ENCODE measurements at places on chromosomes 4 and X.

- no peak for DNase-seq
Measured at GRCh38 chr4:110484767-110485166, 8.8 kb downstream of the ENPEP start.

GRCh38 chr4:111689214-111689613, 456.0 kb upstream of the FAM241A start:
- no peak for DNase-seq

DNA sequence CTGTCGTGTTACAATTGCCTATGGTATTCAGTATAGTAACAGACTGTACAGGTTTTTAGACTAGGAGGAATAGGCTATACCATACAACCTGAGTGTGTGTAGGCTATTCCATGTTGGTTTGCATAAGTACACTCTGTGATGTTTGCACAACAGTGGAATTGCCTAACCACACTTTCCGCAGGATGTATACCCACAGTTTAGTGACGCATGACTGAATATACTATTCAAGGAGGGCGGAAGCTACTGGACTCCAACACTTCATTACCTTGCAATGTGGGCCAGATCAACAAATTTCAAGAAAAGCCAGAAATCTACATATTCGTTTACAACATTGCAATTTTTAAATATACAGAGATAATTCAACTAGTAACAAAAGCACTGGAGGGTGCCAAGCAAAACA, 317.2 kb downstream of the PDGFC start:
- DNase-seq, result no peak

- DNase-seq, result no peak
Measured at GRCh38 chr4:176425035-176425434, 105.3 kb downstream of the SPCS3 start.

DNA sequence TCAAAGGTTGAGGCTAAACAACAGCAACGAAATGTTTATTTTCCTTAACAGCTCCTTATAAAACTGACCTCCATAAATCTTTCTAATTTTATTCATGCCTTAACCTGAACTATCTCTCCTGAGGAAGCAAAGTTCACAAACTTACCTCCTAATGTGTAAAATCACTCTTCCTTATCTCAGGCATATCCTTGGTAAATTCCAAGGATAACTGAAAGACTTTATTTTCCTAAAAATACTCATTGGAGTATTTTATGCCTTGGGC, 197.4 kb downstream of the NWD2 start:
- DNase-seq, result no peak

DNA sequence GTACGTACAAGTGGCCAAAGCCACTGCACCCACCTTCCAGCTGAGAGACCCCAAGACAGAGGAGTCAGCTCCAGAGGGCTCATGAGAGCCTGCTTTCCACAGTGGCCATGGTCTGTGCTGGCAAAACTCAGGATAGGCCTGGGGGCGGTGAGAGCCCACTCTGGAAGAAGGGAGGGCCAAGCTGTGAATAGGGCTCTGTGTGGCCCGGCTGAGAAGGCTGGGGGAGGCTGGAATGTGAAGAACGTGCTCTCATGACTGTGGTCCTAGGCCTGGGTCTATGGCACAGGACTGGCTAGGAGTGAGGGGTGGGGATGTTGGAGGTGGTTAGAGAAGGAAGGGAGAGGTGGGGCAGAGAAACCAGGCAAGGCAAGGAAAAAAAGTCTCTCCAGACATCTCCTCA, 13.3 kb downstream of the STARD8 start:
- no peak for DNase-seq

- no peak for DNase-seq
Measured at GRCh38 chr4:7679406-7680040, 244.8 kb upstream of the PSAPL1 start.

DNA sequence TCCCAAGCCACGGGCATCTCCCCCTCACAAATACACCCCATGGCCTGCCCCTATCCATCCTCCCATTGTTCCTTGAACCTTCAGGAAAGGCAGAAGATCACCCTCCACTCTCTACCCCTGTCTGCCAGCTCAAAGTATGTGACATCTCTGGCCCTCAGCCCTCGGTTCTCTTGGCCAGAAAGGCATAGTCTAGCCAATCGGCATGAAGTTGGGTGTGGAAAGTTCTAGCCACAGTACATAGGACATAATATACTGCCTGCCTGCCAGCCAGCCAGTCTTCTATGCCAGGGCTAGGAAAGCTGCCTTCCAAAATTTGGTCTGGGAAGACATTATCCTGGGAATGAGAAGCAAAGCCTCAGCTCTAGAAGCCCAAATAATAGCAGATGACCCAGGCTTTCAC, 3.2 kb upstream of the PLP1 start:
- DNase-seq, result no peak
